ENCODE measurements at places on chromosomes 12 and 14. TPM values are rescaled to one million over a fixed set of nuclear protein-coding genes. Genes with fewer than 3 reads are reported as not detected.

ADAMTS20 gene
- not detected for total RNA-seq

IKZF4 gene
- 0.12 TPM for total RNA-seq

GLT8D2 gene
- total RNA-seq = 4.0 TPM

PRH1 gene
- 1.1 TPM for total RNA-seq

CEBPE gene
- not detected for total RNA-seq

RPAP3 gene
- total RNA-seq = 58.5 TPM

ADSS1 gene
- total RNA-seq = 0.57 TPM

SSPN gene
- 7.3 TPM for total RNA-seq

RPGRIP1 gene
- total RNA-seq = not detected

VDR gene
- total RNA-seq = 10.1 TPM

GPD1 gene
- total RNA-seq = not detected

LPAR5 gene
- total RNA-seq = not detected

ANKLE2 gene
- 83.8 TPM for total RNA-seq

MYH6 gene
- not detected for total RNA-seq

SERPINA10 gene
- total RNA-seq = not detected

EMP1 gene
- 250 TPM for total RNA-seq

COL2A1 gene
- 0.30 TPM for total RNA-seq

SLC39A2 gene
- not detected for total RNA-seq

PTHLH gene
- 75.0 TPM for total RNA-seq

MON2 gene
- total RNA-seq = 27.9 TPM

SRGAP1 gene
- total RNA-seq = 0.91 TPM

PIWIL1 gene
- total RNA-seq = 0.68 TPM

DEPDC4 gene
- 2.4 TPM for total RNA-seq

SYCP3 gene
- total RNA-seq = not detected

MSI1 gene
- 3.1 TPM for total RNA-seq

PLCZ1 gene
- not detected for total RNA-seq

NUAK1 gene
- 30.1 TPM for total RNA-seq

MMP17 gene
- total RNA-seq = 3.1 TPM

SLC22A17 gene
- 13.9 TPM for total RNA-seq

CD163L1 gene
- total RNA-seq = 21.4 TPM

RBP5 gene
- 0.46 TPM for total RNA-seq

CYP27B1 gene
- 2.6 TPM for total RNA-seq

CCDC177 gene
- not detected for total RNA-seq

RIMBP2 gene
- total RNA-seq = 2.2 TPM

SLC7A8 gene
- 0.91 TPM for total RNA-seq

AQP2 gene
- total RNA-seq = not detected

SMOC1 gene
- 5.9 TPM for total RNA-seq

LALBA gene
- not detected for total RNA-seq
